ENCODE measurements at places on chromosomes 6 and 20.
A peak's percentile ranks its signal among the peaks of the same experiment; 100 is the strongest.

DNA sequence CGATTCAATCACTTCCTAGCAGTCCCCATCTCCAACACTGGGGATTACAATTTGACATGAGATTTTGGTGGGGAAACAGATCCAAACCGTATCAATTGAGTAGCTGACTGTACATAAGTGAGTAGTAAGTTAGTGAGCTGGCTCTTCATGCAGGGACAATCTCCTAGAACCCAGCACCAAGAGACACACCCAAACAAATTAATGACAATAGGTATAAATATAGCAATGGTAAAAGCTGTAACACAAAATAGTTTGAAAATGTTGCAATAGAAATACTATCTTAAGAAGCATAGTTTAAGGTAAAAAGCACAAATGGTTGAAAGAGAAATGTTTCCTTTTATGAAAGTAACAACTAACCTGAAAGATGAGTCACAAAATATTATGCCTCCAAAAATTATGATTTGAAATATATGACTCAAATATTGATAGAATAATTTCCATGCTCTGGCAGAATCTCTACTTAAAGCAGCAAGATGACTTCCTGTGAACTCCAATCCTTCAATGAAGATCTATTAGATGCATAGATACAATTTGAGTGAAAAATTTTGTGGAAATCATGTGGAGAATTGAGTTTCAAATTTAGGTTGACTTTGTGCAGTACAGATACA, 5.4 kb upstream of the SIRPB1 start:
- DNase-seq, result no peak

- DNase-seq, result no peak
These were observed 37.6 kb downstream of the PKIB start for GRCh38 chr6:122647765-122648164.

DNA sequence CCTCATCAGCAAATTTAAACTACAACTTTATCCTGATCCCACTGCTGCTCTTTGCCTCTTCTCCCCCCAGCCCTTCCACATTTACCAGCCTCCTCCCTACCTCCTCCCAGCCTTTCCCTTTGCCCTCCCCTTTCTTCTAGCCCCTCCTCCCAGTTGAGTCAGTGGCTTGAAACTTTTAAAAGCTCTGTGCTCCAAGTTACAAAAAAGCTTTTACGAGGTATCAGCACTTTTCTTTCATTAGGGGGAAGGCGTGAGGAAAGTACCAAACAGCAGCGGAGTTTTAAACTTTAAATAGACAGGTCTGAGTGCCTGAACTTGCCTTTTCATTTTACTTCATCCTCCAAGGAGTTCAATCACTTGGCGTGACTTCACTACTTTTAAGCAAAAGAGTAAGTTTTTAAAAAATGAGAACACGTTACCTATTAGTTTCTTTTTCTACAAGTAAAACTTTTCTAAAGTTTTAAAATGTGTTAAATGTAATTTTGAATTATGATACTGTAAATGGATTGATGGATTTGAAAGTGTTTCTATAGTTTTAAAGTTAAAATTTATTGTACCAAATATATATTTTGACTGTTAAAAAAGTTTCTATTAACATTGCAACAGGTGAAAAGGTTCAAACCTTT, at the start of gene GJA1:
TSS of gene GJA1 (plus strand) at position 203 of the 626 bp plus-strand sequence. CDS start 11,202 bp downstream, outside the sequence.
- DNase-seq, result peak; percentile 63

GRCh38 chr6:36120979-36121786, 9.1 kb upstream of the MAPK13 start:
- no peak for DNase-seq

DNA sequence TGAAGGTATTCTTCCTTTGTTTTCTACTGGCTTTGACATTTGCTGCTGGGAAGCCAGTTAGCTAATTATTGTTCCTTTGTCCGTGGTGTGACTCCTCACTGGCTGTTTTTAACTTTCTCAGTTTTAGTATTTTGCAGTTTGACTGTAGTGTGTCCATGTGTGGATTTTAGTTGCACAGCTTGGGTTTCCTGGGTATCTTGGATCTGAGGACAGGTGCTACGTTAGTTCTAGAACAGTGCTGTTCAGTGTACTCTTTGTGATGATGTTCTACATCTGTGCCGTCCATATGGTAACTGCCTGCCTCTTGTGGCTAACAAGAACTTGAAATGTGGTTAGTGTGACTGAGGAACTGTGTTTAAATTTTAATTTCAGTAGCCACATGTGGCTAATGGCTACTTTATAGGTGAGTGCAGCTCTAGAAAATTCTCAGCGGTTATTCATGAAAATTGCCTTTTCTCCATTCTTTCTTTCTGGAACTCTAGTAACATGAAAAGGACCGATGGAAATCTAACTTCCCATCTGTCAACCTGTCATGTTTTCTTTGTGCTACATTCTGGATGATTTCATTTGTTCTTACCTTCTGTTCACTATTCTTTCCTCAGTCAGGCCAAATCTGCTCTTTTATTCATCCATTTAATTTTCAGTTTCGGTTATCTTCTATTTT, 7.4 kb downstream of the SNX9 start:
- peak; percentile 89 for DNase-seq
